ENCODE measurements at places on chromosomes 16 and 17. TPM values are rescaled to one million over a fixed set of nuclear protein-coding genes. Genes with fewer than 3 reads are reported as not detected.

The CCDC78 gene
- not detected for total RNA-seq

The LRRC45 gene
- 25.1 TPM for total RNA-seq

The SCNN1G gene
- 0.15 TPM for total RNA-seq

The RDM1 gene
- 0.20 TPM for total RNA-seq

The KRTAP2-1 gene
- not detected for total RNA-seq
